Stimulated activated CD4-positive, alpha-beta T cell treated with anti-CD3 and anti-CD28 coated beads, TNF-alpha, amount 100 ng/mL, for 4 hours (primary cell): ENCODE measurements at places on chromosomes 5 and 9.
A peak's percentile ranks its signal among the peaks of the same experiment; 100 is the strongest.

GRCh38 chr9:79284081-79284480, 287.7 kb upstream of the TLE4 start:
- no peak for DNase-seq

- no peak for DNase-seq
Measured at GRCh38 chr5:96745844-96746531, 61.8 kb downstream of the ERAP1 start.

DNA sequence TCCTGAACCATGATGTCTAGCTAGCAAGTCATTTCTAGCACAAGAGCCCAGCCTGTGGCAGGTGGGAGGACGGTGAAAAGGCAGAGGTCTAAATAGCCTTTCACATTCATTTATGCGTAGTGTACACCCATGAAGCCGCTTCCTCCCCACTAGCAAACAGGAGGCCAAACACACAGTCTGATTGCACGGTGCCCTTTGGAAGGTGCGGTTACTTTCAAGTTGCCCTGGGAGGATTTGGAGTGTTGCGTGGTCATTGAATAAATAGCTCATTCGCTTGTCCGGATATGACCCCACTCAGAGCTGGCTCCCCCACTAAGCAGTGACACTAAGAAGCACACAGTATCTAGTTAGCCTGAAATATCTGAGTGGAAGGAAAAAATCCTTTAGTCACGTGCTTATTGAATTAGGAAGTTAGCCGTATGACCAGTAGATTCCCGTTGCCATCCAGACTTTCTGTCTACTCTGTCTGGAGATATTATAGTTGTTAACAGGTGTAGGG, 664 bp upstream of the ARSB start:
- DNase-seq: peak; percentile 12

DNA sequence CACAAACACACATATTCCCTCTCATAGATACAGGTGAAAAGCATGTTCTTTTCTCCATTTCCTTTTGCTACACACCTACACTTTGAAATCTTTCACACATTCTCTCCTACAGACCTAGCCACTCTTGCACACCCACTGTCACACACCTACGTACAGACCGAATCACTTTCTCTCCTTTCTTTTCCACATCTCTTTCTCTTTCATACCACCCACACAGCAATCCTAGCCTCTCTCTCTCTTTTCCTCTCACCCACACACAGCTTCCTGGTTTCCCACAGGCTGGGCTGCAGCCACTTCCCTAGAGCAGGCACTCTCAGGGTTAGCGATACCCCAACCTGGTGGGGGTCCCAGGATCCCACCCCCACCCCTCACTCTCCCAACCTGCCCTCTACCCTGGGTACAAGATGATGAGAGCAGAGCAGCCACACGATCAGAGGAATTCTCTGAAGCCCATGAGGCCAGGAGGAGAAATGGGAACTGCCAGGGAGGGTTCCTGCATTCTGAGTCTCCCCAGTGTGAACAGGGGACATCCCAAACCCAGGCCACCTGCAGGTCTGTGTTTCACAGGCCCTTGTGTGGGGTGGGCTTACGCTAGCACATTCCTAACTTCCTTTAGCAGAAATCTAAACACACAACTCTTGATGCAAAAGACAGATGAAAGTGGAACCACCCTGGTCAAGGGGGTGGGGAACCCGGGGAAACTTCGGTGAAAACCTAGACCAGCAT, 17.1 kb upstream of the SYNPO start:
- no peak for DNase-seq

DNA sequence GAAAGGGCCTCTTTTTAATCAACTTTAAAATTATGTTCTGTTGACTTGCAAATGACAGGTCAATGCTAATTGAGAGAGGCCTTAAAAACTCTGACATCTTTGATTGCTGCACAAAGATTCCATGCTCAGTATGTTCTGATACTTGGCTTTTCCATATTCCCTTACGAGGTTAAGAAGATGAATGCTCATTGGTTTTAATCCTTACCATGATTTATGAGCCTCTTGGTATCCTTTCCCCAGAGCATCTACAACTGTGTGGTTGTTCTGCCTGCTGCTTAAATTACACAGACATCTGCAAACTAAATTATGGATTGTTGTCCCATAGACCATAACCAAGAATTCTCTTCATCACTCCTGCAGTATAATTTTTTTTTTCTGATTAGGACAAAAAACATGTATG, 352.6 kb downstream of the CDH12 start:
- DNase-seq: no peak

- no peak for DNase-seq
Measured at GRCh38 chr9:7910426-7911020, 110.9 kb upstream of the DMAC1 start.

GRCh38 chr9:132099741-132100407, 20.2 kb upstream of the MED27 start:
- DNase-seq: no peak

DNA sequence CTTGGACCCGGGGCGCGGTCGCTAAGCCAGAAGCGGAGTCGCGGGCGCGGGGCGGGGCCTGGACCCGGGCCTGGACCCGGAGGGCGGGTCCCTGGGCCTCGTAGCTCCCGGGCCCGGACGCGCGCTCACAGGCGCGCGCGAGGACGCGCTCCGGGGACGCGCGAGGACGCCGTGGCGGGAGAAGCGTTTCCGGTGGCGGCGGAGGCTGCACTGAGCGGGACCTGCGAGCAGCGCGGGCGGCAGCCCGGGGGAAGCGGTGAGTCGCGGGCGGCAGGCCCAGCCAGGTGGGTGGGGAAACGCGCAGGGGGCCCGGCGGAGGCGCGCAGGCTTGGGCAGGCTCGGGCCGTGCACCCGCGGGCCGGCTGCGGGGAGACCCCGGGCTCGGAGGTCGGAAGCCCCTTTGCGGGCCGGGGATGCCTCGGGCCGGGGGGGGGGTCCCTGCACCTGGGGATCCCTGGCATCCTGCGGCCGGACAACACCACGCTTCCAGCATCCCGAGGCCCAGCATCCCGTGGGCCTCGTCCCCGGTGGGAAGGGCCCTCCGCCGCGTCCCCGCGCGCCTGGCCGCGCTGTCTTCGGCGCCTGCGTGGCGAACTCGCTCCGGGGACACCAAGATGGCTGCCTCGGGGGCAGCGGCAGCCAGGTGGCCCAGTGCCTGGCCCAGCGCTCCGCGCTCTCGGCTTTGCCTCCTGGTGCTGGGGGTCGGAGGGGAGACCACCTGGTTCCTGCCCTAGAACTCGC, at the start of gene SFXN1:
Gene SFXN1 (plus strand): TSS at position 177 of the 741 bp plus-strand sequence. CDS start 13,544 bp downstream, outside the sequence.
- DNase-seq: peak; percentile 76

DNA sequence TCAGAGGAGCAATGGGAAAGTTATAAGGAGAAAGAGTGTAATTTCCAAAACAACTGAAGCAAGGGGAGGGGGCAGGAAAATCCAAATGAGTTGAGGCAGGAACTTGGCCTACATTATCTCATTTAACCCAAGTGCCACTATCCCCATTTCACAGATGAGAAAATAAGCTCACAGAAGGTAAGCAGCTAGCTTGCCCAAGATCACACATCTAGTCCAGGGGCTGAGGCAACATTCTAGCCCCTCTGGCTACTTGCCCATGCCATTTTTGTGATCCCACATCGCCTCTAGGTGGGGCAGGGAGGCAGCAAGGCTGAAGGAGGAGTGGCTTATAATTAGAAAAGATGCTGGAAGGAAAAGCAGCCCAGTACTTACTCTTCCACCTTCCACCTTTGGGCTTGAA, 2.6 kb upstream of the PSIP1 start:
- no peak for DNase-seq

DNA sequence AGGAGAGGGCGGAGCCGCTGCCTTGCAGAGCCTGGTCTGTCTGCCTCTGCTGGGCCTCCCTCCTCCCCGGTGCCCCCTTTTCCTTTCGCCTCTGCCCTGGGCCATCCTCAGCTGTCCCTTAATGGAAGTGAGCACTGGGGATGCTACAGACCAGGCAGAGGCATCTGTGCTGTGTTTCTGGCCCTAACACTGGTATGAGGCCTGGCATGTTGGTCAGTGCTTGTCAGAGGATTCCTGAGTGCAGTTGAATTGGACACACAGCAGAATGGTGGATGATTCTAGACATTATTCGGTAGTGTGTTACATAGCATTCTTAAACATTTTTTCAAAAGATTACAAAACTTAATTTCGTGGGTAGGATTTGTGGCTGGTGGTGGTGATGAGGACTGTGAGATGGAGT, 88.6 kb downstream of the EHMT1 start:
- DNase-seq: no peak
